HT-29 (cell line): ENCODE measurements at places on chromosomes 4 and X.

DNA sequence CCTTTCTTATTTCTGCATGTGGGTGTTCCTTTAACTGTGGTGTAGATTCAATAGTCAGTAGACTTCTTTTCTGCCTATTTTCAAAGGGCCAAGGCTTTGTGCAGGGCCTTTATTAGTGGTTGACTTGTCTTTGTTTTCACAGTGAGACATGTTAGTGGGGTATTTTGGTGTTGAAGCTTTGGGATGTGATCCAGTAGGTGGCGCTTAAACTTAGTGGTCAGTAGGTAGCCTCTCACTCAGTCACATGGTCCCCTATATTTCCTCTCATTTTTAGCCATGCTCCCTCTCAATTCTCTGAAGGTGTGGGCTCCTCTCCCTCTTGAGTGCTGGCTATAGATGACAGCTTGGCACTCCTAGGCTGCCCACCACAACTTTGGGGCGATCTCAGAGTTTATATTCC, 23.4 kb upstream of the SLC10A7 start:
- DNase-seq = peak; percentile 49

DNA sequence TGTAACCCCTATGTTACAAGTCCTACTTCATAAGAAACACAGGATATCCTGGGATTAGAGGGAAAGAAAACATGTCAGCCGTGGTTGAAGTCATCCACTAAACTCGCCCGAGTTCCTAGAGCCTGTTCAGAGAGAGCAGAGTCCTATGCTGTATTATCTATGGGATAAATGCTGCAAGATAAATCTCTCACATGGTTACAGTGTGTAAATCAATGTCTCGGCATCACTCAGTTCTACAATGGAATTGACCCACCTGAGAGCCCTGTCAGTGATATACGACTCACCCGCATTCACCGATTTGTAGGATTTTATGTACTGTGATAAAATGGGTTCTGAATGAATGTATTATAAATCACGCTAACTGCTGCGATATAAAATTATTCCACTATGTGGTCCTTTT, 127.8 kb upstream of the ANXA3 start:
- no peak for DNase-seq

DNA sequence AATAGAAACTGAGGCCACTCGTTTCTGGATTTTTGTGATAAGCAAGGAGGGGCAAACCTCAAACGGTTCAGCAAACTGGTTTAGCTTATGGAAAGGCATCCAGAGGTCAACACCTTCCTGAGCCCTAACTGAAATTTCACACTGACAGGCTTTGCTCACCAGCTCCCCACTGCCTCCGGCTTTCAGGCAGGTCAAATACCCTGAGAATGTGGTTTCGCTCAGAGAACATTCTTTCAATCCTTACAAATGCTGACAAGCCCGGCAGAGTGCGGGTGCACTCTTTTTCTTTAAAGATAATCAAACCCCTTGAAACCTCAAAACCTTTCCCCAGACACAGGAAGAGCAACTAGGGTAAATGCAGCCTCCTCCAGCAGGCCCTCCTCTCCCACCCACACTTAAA, 41.5 kb downstream of the CD40LG start:
- no peak for DNase-seq

- DNase-seq = no peak
Measured at GRCh38 chr4:26151615-26152014, 169.2 kb upstream of the RBPJ start.

GRCh38 chrX:131728295-131729145, 184.6 kb downstream of the OR13H1 start:
- peak; percentile 83 for DNase-seq

DNA sequence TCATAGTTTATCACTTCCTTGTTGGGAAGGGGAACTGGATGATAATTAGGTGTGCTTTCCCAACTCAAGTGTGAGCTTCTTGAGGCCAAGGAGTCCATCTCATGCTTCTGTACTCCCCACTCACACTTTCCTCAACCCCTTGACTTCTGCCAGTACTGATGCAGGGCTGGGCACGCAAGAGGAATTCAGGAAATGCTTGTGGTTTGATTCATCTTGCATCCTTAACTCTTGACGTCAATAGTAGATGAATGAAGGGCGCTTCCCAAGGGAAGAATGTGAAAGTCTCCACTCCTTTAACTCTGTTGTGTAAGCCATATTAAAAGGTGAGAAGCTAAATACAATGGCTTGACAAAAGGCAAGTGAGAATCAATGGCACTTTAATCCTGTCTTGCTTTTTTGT, 101.8 kb downstream of the AGTR2 start:
- DNase-seq = peak; percentile 69

GRCh38 chr4:124947622-124948265, 235.2 kb upstream of the ANKRD50 start:
- DNase-seq = no peak

DNA sequence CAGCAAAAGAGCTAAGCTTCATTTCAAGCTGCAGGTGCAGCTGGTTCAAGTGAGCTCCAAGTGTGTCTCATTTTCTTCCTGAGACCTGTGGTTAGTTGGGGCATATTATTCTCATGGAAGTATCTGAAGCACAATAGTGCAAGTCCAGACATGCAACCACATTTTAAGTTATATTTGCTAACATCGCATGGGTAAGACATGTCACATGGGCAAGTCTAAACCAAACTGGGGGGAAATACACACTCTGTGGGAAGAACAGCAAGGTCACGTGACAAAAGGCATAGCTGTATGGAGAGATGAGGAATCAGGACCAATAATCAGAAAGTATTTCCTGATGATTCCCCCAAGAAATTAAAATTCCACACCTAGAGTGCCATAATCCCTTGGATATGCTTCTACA, 94.9 kb upstream of the NDP start:
- no peak for DNase-seq

GRCh38 chrX:56802428-56802827, 73.4 kb downstream of the NBDY start:
- DNase-seq = no peak

DNA sequence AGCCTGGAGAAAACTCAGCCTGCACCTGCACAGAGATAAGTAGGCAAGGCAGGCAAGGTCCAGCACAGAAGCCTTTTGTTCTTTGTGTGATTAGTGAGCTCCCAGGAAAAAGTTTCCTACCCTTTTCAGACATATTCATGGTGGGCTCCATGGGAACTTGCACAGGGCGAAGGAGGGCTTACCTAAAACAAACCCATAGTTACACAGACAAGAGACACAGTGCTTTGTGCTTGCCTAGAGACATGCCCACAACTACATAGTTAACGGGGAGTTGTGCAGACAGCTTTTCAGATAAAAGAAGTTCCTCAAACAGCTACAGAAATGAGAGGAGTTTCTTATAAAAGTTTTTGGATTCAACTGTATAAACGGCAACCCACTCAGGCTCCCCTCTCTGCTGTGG, 180.5 kb downstream of the GLUD2 start:
- DNase-seq = no peak

- DNase-seq = no peak
Measured at GRCh38 chrX:106912864-106913263, 7.3 kb upstream of the CLDN2 start.

DNA sequence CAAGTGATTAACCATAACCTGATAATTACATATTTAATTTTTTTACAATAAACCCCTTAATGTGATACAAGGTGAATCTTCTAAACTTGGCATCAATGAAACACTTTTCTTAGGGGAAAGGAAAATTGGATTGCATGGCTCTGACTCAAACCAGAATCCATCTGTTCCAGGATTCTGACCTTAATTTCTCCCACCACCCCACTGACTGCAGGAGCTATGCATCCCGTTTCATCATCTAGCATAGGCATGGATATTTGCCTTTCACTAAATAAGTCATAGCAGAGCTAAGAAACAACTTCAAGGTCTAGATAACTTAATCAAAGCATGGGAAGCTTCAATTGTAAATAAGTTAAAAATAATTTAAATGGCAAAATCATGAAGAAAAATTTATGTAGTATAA, 156.3 kb downstream of the BTC start:
- no peak for DNase-seq

GRCh38 chr4:113998079-113998478, 18.6 kb upstream of the ARSJ start:
- DNase-seq = no peak

- DNase-seq = no peak
Measured at GRCh38 chr4:146124023-146124680, 51.4 kb upstream of the LSM6 start.

GRCh38 chr4:33940281-33940680, 2304.0 kb downstream of the ARAP2 start:
- DNase-seq = no peak

- DNase-seq = no peak
Measured at GRCh38 chr4:304969-305680, at the start of gene ZNF732. Gene ZNF732, minus strand, starts transcription at chr4:305474. Its CDS starts 164 bp downstream, at chr4:305310.

DNA sequence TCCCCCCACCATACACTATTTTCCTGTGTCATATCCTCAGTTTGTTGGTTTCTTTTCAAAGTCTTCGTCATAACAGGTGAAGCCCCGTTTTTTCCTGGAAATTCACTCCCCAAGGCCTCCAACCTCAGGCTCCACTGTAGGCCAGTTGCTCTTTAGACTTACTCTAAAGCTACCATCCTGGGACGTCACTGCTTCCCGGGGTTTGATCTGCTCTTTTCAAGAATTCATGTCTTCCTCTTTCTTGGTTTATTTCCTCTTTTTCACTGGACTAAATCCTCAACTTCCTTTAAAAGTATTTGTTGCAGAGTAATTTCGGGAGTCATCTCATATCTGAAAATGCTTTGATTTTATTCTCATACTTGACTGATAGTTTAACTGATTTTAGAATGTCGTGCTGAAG, 6.5 kb upstream of the SERTM2 start:
- DNase-seq = no peak

- DNase-seq = no peak
Measured at GRCh38 chrX:20329435-20329834, 62.7 kb upstream of the RPS6KA3 start.

DNA sequence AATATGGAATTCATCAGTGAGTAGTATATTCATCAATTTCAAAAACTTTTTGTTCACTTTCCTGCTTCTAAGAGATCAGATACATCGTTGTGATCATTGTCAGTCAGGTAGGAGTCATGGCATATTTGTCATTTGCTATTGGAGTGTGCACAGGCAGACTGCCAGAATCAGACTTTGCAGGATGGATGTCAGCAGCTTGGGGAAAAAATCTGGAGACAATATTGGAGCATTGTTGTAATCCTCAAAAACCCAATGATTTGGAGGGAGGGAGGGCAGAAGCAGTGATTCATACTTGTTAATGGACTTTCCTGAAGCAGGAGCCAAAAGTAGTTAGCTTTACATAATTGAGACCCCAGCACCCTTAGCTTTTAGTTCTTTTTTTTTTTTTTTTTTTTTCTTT, 59.6 kb upstream of the DRP2 start:
- DNase-seq = no peak

GRCh38 chr4:119672938-119673337, 44.3 kb upstream of the PDE5A start:
- DNase-seq = no peak

GRCh38 chr4:3075652-3075981, 1.1 kb downstream of the HTT start:
- no peak for DNase-seq

- no peak for DNase-seq
Measured at GRCh38 chr4:82358847-82359246, 14.9 kb downstream of the HNRNPD start.

- no peak for DNase-seq
Measured at GRCh38 chr4:84877051-84877833, 89.2 kb downstream of the WDFY3 start.

GRCh38 chr4:126533146-126533805, 1099.5 kb upstream of the INTU start:
- DNase-seq = no peak

GRCh38 chr4:9901257-9901656, 119.8 kb downstream of the DRD5 start:
- no peak for DNase-seq

DNA sequence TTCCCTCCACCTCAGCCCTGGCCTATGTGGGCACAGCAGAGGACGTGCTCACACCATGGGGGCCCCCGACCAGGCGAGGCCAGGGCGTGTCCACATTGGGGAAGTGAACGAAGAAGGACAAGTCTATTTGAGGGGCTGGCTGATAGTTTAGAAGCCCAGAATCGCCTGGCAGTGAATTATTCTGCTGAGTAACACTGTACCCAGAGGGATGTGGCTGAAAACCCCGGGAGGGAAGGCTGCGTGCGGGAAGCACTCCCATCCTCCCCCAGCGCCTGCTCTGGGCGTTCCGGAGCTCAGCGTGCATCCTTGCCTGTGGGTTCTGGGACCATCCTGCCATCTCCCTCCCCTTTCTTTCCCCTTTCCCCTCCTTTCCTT, 66.6 kb downstream of the TRMT44 start:
- DNase-seq = no peak

- no peak for DNase-seq
Measured at GRCh38 chr4:754221-755120, 48.8 kb downstream of the PCGF3 start.

GRCh38 chrX:38268011-38268410, 47.3 kb upstream of the SRPX start:
- DNase-seq = no peak

GRCh38 chr4:15938182-15938581, 358 bp downstream of the FGFBP1 start:
- peak; percentile 64 for DNase-seq

- peak; percentile 54 for DNase-seq
Measured at GRCh38 chr4:972651-973424, 531 bp downstream of the DGKQ start.

DNA sequence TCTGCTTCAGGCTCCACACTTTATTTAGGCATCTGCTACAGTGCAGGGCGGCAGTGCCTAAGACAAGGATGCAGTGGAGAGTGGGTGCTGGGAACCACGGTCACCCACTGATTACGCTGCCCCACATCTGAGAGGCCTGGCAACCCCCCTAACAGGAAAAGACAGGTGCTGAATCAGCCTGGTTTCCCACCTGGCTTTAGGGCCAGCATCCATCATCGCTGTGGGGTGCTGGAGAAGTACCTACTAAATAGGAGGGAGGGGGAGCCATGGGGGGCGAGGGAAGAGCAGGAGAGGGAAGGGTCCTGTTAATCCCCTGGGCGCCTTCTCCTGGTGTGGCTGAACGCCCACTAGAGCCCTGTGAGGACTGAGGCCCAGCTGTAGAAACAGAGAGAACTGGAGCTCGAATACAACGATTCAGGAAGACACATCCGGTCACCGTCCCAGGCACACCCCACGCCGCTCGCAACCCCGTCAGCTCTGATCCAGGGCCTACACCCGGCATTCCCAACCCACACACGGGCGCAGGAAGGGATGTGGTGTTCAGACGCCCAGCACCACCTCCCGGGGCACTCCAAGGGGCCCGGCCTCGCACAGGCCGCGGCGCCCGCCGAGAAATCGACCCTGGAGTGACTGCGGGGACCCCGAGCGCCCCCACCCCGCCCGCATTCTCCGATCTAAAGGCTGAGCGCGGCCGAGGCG, 554 bp downstream of the DCTD start:
- peak; percentile 38 for DNase-seq

- peak; percentile 1 for DNase-seq
Measured at GRCh38 chrX:14064626-14065432, 35.1 kb upstream of the GEMIN8 start.

DNA sequence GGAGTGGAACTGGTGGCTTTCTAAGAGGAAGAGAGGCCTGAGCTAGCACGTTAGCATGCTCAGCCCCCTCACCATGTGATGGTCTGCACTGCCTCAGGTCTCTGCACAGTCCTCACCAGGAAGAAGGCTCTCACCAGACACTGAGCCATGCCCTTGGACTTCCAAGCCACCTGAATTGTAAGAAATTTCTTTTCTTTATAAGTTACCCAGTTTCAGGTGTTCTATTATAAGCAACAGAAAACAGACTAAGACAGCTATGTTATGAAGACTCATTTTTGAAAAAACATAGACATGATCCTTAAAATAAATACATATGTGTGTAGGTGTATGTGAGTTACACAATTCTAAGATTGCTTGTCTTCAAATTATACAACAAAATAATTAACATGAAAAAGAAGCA, 74.7 kb downstream of the CEP44 start:
- DNase-seq = no peak
